ENCODE measurements at places on chromosomes 1 and 21. TPM values are rescaled to one million over a fixed set of nuclear protein-coding genes. Genes with fewer than 3 reads are reported as not detected.

GUCA2A gene
- not detected for total RNA-seq

C1QB gene
- total RNA-seq = not detected

ACADM gene
- 66.4 TPM for total RNA-seq

MFAP2 gene
- total RNA-seq = 17.6 TPM

FNBP1L gene
- 14.5 TPM for total RNA-seq

MRPL37 gene
- total RNA-seq = 146 TPM

SH3D21 gene
- 22.5 TPM for total RNA-seq

KRTAP19-7 gene
- total RNA-seq = not detected

OR2T11 gene
- total RNA-seq = not detected

GSTM4 gene
- 25.6 TPM for total RNA-seq

CAMSAP2 gene
- total RNA-seq = 46.5 TPM

CYYR1 gene
- not detected for total RNA-seq

RNF11 gene
- 77.4 TPM for total RNA-seq

RPS8 gene
- 997 TPM for total RNA-seq

GSTM3 gene
- total RNA-seq = 52.3 TPM

S100A2 gene
- 0.34 TPM for total RNA-seq

PDPN gene
- not detected for total RNA-seq

NTMT2 gene
- not detected for total RNA-seq

HTR6 gene
- total RNA-seq = not detected

KCNJ6 gene
- under 0.01 TPM for total RNA-seq
